ENCODE measurements at places on chromosomes 7 and 10.

GRCh38 chr7:37040330-37040729 is 316.0 kb upstream of the AOAH start:
- DNase-seq = no peak

DNA sequence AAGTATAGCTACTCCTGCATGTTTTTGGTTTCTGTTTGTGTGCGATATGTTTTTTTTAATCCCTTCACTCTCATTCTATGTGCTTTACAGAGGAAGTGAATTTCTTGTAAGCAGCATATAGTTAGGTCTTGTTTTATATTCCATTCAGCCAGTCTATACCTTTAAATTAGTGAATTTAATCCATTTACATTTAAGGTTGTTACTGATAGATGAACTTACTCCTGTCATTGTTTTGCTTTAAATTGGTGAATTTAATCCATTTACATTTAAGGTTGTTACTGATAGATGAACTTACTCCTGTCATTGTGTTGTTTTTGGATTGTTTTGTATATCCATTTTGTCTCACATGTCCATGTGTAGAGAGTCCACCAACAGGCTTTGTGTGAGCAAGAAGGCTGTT is 11.1 kb downstream of the GIMAP8 start:
- no peak for DNase-seq

DNA sequence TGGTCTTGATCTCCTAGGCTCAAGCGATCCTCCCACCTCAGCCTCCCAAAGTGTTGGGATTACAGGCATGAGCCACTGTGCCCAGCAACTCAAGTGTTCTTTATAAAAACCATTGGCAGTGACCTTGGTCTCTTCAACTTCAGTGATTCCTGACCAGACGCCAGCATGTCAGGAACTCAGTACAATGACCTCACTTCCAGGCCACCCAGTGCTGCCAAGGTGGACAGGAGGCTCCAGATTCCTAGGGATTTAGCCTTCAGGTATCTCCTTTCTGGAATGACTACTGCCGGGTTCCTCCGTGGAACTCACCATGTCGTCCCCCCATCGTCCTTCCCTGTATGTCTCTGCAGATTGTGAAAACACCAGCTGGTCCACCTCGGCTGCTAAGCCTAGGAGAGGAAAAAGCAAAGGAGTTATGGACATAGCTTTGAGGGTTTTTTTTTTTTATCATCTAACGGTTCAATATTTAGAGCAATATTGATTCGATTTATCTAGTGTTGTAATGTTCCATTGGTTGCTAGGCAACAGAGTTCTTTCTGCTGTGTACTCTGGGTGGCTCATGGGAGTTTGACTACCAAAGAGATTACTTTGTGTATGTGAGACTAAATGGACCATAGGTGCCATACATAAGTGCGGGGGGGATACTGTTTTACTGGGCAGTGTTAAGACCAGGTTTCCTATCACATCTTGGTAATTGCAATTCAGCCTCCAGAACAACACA is 425.8 kb upstream of the AUTS2 start:
- no peak for DNase-seq

GRCh38 chr7:96004578-96004977 is 232.2 kb downstream of the DYNC1I1 start:
- no peak for DNase-seq

GRCh38 chr10:110755781-110756180 is 111.6 kb downstream of the RBM20 start:
- DNase-seq = no peak

DNA sequence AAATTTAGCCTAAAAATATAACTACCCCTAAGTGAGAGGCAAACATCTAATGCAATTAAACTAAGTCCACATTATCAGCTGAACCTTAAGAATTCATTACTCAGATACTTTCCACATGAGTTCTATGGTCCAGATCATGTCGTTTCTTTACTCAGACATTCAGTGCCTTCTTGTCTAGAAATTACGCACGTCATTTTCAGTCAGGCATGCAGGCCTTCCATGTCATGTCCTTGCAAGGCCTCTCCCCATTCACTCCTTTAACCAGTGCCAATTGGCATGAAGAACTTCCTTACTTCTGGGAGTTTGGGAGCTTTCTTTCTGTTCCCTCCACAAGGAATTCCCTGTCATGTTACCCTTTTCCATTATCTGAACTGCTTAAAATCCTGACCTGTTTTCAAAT is 118.8 kb downstream of the NRP1 start:
- DNase-seq = no peak

GRCh38 chr10:119198438-119198837 is 8.9 kb upstream of the GRK5 start:
- no peak for DNase-seq

DNA sequence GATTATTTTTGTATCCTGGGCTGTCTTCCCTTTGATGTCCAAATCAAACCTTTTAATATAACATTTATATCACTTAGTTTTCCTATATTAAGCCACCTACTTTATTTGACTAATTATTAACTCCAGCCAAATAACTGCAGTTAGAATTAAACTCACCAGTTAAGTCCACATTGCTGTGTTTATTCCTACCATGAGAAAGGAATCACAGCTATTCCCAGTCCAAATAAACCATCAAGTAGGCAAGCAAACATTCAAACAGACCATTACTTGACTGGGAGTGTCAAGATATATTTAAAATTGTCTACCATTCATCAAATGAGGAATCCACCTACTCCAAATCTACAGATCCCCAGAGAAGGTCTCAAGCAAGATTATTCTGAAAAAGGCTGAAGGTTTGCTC is 22.4 kb downstream of the PDE1C start:
- DNase-seq = no peak
